Natural killer cell (primary cell): ENCODE measurements at places on chromosomes 5 and 9. TPM values are rescaled to one million over a fixed set of nuclear protein-coding genes. Genes with fewer than 3 reads are reported as not detected.

The FST gene
- total RNA-seq: not detected

The PRUNE2 gene
- 0.43 TPM for total RNA-seq

DNA sequence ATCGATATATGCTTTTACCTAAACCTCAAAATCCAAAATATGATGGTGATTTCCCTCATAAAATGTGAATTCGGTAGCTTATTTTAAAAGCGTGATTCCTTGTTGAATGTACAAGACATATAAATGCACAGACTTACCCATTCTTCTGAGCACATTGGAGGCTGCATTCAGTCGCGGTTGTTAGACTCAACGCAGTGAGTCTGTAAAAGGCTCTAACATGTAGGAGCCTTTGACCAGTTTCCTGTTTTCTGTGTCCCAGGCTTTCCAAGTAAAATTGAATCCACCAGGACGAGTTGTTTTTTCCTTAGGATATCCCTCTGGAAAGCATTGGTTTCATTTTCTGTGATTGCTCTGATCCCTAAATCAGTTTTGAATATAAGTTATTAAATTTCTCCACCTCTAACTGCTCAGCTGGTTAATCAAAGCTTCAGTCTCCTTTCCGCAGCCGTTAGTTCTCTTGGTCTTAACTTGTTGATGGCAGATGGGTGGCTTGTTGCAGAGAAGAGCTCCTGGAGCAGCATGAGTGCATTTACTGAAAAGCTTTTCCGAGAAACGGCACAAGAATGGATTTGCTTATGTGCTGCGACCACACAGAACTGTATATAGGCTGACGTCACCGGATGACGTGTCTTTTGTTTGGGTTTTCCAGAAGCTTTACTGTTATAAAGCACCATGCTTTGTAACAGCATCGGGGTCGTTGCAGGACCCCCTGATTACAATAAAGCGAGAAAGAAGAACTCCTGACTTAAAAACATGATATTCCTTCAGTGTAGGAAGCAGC, at the start of gene LRRTM2:
Gene LRRTM2 (minus strand): TSS at position 565 of the 781 bp plus-strand sequence. CDS start 424 bp downstream, at position 141.
- DNase-seq: no peak

GRCh38 chr9:90333226-90333625, 309.4 kb downstream of the DIRAS2 start:
- no peak for DNase-seq

DNA sequence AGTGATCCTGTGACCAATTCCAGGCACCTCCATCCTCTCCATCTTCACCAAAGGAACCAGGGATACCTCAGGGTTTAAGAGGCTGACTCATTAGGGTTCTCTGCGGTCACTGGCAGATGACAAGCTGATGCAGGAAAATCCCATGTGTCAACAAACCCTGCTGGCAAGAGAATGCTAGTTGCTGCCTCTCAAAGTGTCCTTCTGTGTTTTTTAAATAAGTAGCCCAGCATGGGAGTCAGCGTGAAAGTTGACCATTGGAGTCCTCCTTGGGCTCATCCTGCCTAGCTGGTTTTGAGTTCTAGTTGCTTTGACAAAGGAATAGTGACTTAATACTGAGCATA, 200.2 kb downstream of the SLIT3 start:
- no peak for DNase-seq
